Stimulated activated CD4-positive, alpha-beta T cell treated with anti-CD3 and anti-CD28 coated beads, Interleukin-12 subunit alpha, Interleukin-12 subunit beta, amount 100 ng/mL, for 4 hours (primary cell): ENCODE measurements at places on chromosomes 3 and 15.

- DNase-seq: no peak
Observed at GRCh38 chr3:6362406-6362805, 498.5 kb upstream of the GRM7 start.

- DNase-seq: no peak
Observed at GRCh38 chr15:32750979-32751378, 33.2 kb downstream of the GREM1 start.

GRCh38 chr3:111194048-111194447, 122.4 kb downstream of the NECTIN3 start:
- no peak for DNase-seq

- DNase-seq: peak; percentile 64
Observed at GRCh38 chr15:79184465-79184892, 93.9 kb upstream of the RASGRF1 start.

- DNase-seq: no peak
Observed at GRCh38 chr3:32018757-32019564, 37.4 kb downstream of the ZNF860 start.

DNA sequence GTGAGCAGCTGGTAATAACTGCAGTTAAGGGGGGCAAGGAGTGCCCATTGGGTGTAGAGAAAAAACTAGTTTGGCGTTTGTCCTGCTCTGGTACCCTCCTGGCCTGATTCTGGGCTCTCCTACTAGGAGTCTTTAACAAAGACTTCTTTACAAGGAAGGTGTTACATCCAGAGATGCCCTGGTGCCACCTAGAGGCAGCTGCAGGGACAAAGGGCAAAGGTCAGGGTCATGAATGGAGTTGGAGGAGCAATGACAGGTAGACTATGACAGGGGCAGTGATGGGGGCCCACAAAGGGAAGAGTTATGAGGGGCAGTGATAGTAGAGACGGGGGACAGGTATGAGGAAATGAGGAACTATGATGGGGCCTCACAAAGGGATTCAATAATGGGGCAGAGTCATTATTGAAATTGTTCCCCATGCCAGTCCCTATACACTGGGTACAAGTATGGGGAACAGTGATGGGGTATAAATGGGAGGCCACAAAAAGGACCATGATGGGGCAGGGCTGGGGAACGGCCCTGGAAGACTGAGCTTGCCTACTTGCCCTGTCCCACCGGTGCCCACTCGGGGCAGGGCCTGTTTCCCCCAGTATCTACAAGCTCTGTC, 7.9 kb downstream of the CCDC71 start:
- DNase-seq: peak; percentile 42

GRCh38 chr3:189308608-189309007, 136.8 kb downstream of the TPRG1 start:
- DNase-seq: no peak

DNA sequence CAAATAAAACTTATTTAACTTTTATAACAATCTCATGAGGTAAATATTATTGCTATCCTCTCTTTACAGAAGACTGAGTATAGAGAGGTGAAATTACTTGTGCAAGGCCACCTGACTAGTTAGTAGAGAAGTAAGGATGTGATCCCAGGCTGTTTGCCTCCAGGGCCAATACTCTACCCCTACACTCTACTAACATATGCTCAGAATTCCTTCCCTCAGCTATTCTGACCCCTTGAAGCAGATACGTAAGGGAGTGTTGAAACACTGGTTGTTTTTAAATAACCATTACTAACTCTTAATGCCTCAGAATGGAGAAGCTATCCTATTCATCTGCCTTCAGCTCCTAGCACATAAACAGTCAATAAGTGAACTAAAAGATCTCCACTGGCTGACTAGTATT, 24.1 kb downstream of the CSTA start:
- DNase-seq: no peak

GRCh38 chr3:66998904-66999235, 763 bp downstream of the KBTBD8 start:
- no peak for DNase-seq

GRCh38 chr3:111729087-111729846, 129.8 kb upstream of the PHLDB2 start:
- no peak for DNase-seq

GRCh38 chr15:40366457-40367370, 8.7 kb downstream of the DISP2 start:
- DNase-seq: no peak

DNA sequence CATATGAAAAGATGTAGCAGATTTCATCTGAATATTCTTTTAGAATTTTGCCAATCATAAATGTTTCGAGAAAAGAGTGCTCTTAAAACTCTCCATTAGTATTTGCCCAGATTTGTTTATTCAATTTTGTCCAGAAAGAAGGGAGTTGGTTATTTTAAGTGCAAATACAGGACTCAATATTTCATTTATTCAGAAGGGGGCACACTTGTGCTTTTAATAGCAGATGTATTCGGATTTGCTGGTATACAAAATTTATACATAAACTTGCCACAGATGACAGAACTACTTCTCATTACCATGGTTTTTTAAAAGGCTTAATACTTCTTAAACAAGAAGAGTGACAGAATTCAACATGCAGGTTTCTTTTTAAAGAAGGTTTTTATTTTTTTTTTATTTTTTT, 69.8 kb upstream of the GRM7 start:
- no peak for DNase-seq

DNA sequence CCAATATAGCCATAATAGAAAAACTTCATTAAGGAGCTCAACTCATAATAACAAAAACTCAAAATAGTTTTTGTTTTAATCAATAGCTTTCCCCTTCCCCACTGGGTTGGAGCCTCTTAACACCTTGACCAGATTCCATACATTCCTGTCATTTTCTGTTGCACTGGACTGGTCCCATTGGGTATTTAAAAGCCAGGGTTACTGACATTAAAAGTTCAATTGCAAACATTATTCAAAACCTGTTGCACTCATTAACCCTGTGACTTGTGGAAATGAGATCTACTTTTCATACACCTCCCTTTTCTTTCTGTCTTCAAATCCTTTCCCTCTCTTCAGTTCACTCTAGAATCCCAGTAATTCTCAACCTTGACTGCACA, 1.7 kb upstream of the HRG start:
- DNase-seq: no peak

DNA sequence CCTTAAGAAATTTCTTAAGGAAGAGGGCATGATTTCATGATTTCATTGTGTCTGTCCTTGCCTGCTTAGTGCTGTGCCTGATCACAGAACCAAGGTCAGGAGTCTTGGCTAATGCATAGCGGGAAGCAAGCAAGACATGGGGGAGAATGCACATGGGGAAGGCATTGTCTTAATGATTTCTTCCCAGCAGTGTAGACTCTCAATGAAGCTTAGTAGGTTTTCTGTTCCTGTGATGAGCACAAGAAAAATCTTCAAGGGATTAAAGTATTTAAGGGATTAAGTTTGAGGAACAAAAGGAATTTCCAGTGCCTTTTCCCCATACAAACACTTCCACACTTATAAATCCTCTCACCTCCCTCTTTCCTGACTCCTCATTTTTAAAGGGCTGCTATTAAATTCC, 46.9 kb upstream of the SEMA6D start:
- DNase-seq: no peak

DNA sequence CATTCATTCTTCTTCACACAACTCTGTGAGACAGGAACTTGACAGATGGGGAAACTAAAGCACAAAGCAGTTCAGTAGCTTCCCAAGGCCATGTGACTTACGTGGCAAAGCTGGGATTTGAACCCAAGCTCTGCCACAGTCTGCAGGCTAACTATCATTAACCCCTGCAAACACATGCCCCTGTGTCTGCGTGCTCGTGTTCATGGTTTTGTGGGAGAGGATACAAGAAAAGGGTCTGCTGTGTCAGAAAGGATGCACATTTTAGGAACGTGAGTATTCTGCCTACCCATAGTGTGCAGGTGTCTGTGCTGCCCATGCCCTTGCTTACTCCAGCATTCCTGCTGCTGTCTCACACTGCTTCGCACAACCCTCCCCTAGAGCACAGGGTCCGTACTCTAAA, 137.0 kb downstream of the CHDH start:
- no peak for DNase-seq

GRCh38 chr3:13032206-13032605, 41.0 kb downstream of the IQSEC1 start:
- DNase-seq: no peak

DNA sequence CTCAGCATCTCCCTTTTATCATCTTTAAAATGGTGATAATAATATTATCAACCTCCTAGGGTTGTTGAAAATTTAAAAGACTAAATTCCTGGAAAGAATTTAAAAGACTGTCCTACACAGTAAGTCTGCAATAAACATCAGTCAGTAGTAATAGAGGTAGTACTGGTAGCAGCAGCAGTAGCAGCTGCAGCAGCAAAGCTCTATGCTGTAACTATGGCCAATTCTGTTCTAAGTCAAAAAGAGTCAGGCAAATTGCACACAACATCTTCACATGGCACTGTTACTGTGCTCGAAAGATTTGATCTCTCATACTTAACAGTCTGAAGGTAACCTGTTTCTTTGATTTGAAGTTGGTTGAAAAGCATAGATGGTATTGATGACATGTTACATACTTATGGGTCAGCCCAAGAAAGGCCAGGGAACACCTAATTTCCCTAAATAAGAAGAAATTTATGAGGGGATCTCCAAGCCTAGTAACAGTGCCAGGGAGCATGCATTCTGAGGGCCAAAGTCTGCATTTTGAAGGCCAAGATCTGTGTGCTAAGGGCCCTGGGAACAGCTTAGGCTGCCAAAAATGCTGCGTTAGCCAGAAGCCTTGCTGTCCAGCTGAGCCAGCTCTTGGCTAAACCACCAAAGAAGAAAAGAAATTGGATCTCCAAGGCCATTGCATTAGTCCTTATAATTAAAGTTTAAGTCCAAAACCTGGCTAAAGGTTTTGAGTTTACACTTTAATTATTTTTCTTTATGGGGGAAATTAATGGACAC, 68.2 kb downstream of the SIDT1 start:
- DNase-seq: no peak

- no peak for DNase-seq
Observed at GRCh38 chr15:88800738-88801137, 2.5 kb upstream of the ACAN start.

DNA sequence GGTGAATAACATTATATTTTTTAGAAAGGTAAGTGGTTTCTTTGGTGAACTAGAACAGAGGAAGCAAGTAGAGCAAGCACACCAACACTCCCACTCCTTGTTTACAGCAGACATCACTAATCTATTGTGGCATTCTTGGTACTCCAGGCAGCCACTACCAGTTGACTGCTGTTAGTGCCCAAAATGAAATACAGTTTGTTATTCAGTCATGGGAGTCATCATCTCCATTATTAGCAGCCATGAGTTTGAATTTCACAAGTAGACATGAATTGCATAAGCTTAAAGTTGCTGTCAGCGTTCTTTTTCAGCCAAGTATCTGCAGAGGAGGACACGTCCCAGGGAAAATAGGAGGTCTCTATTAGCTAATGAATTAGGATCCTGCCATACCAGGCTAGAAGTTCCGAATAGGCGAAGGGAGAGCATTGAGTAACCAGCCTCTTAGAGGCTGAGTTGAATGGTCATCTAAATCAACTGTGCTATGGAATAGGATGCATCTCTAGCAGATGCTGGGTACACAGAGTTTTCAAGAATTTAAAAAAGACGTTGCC, 252.7 kb upstream of the ICE2 start:
- DNase-seq: no peak

DNA sequence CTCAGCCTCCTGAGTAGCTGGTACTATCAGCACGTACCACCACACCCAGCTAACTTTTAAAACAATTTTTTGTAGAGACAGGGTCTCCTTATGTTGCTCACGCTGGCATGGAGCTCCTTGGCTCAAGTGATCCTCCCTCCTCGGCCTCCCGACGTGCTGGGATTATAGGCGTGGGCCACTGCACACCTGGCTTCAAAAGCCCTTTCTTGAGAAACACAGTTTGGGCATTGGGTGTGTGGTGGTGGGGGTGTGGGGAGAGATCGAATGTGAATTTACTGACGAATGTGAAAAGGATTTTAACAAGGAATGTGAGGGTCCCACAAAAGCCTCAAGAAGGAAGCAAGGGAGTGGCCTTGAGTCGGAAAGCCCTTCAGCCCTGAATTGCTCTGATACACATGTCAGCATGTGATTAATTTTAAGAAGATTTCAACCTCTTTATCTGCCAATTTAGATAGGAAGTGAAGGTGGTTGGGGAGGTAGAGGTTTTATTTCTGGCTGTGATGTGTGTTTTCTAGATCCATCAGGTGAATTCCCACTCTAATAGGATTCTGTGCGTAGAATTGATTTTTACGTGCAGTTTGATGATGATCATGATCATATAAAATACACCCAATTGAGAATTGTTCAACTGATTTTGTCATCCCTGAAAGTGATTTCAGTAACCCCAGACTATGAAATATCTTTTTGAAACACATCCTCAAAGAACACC, 1.1 kb downstream of the CCR4 start:
- no peak for DNase-seq

DNA sequence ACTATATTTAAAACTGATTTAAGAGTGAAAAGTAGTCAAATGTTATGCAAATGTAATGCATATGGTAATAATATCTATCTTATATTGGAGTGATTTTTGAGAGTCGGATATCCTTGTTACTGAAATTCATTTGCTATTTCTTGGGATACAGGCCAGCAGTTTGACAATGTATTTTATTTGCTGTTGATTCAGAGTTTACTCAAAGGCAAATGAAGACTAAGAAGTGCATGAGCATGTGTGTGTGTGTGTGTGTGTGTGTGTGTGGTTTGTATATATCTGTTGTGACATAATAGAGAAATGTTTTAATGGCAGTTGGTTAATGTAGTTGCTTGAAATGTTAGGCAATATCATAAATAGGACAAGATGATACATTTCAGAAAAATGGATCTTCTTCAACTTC, 39.0 kb downstream of the UNC13C start:
- no peak for DNase-seq

DNA sequence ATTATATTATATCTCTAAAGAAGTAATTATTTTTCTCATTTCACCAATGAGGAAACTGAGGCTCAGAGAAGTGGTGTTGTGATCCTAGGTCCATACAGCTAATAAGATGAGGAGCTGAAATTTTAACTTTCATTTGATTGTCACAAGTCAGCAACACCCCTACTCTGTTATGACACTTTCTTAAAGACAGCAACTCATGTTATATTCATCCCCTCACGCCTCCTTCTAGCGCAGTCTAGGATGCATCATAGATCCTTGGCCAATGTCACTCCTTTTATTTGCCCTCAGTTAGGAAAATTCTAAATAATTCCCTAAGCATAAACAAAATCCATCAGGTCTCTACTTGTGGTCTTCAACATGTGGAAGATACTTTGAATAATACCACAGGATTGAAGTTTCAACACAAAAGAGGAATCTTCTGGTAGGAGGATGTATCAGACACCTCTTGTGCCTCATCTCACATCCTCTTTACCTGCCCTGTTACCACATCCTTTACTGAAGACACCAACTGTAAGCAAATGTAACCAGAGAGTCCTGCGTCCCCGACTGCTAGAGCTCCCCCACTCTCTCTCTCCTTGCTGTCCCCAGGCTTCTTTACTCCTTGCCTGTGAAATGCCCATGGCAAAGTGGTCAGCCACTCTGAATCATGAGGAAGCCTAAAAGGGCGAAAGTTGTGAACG, 53.7 kb downstream of the TRIM42 start:
- no peak for DNase-seq
